ENCODE measurements at places on chromosomes 1 and 21.

GRCh38 chr1:6648556-6648955, 23.9 kb downstream of the THAP3 start:
- no peak for ATAC-seq

- no peak for ATAC-seq
Measured at GRCh38 chr1:193060938-193061337, 1.5 kb downstream of the RO60 start.

DNA sequence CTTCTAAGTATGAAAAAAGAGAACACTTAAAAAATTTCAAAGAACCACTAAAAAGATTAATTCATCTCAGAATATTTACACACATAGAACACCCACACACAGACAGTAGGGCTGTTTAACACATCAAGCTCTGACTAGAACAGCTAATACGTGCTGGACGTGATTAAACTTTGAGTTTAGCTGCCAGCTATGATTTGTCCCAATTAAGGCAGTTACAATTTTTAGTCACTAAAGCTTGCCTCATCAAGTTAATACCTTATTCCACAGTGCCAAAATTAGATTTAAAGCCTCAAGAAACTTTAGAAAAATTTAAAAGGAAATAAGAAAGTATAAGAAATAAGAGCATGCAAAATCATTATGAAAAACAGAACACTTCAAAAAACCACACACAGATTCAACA, 18.9 kb downstream of the SLC16A1 start:
- ATAC-seq = no peak

GRCh38 chr1:24165500-24165899, 21.6 kb downstream of the IFNLR1 start:
- no peak for ATAC-seq

Data from stimulated activated memory B cell treated with anti-CD40 and anti-IgM and Interleukin-4, amounts not matched to agents 10 μg/mL and 1 μg/mL and 100 μg/mL, for 72 hours (primary cell).